Caco-2 (cell line): ENCODE measurements at places on chromosomes 7 and 10. TPM values are rescaled to one million over a fixed set of nuclear protein-coding genes. Genes with fewer than 3 reads are reported as not detected.

Gene NPC1L1
- total RNA-seq = 5.9 and 6.5 TPM in 2 replicates

Gene POLR1F
- 15.6 and 21.6 TPM in 2 replicates for total RNA-seq

Gene LRRC61
- total RNA-seq = 32.4 and 35.8 TPM in 2 replicates

Gene ECD
- total RNA-seq = 51.8 and 52.6 TPM in 2 replicates

Gene TAC1
- not detected in 2 replicates for total RNA-seq

Gene SEMA3C
- total RNA-seq = 25.8 and 32.1 TPM in 2 replicates

DNA sequence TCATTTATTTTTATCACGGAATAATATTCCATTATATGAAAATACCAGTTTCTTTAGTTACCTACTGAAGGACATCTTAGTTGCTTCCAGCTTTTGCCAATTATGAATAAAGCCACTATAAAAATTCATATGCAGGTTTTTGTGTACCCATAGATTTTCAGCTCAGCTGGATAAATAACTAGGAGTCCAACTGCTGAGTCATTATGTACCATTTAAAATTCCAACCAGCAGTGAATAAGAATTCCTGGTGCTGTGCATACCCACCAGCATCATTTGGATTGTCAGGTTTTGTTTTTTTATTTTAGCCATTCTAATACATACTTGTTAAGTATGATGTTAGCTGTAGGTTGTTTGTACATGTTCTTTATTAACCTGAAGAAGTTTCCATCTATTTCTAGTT lies 14.5 kb downstream of the FAM24B start:
- DNase-seq = no peak

- no peak for DNase-seq
These were observed 164.2 kb upstream of the ITGB1 start for GRCh38 chr10:33122014-33122809.

- no peak for DNase-seq
These were observed 119.3 kb upstream of the MDFIC start for GRCh38 chr7:114802632-114803031.
